ENCODE measurements at places on chromosomes 3 and 15. TPM values are rescaled to one million over a fixed set of nuclear protein-coding genes. Genes with fewer than 3 reads are reported as not detected.

- no peak for DNase-seq
These were observed 322.2 kb upstream of the SATB1 start for GRCh38 chr3:18747383-18747782.

DNA sequence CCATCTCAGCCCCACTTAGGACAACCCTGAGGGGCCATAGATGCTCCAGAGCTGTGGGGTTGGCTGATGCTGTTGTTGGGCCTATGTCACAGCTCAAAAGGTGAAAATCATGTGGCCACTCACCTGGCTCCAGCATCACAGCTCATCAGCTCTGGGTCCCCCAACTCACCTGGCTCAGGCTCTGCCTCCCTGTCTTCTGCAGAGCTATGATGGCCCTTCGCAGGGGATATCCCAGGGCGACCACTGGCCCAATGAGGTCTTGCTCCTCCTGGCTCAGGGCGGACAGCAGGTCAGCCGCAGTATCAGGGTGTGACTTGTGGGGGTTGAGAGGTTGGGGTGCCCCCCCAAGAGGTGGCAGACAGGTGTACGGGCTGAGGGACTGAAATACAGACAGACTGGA is 15.7 kb downstream of the UBAP1L start:
- peak; percentile 13 for DNase-seq

DNA sequence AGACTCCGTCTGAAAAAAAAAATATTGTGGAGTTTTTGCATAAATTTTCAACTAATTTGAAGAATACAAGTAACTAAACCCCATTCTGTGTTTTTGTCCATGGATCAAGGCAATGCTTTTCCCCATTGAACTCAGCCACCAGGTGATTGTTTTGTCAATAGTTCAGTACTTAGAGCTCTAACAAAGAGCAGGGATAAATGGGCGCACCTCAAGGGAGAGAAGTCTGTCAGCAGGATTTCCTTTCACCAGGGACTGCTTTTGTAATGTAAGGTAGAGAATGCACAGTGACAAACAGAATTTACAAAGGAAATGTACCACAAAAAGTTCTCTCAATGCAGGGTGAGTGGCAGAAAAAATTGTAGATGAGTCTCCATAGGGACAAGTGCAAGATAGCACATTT is 10.8 kb upstream of the ATP13A5 start:
- DNase-seq, result no peak

DNA sequence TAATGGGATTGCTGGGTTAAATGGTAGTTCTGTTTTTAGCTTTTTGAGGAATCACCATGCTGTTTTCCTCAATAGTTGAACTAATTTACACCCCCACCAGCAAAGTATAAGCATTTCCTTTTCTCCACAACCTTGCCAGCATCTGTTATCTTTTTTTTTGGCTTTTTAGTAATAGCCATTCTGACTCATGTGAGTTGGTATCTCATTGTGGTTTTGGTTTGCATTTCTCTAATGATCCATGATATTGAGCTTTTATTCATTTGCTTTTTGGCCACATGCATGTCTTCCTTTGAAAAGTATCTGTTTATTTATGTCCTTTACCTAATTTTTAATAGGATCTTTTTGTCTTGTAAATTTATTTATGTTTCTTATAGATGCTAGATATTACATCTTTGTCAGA is 288.2 kb downstream of the EPHA6 start:
- no peak for DNase-seq

The OIP5 gene
- 13.1 TPM for total RNA-seq

DNA sequence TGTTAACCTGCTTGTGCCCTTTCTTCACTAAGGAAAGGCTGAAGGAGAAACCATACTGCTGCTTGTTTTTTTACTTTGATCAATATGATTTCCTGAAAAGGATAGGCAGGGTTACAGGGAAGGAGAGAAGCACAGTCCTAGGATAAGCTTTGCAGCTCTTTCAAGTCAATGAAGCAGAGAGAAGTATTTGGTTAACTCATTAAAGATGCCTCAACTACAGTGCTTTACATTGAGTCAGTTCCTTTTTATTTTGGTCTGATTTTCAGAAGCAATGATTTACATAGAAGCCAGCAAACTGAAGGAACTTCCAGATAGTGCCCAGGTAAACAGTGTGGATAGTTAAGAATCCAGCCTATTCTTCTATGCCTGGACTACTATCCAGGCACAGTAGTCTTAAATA is 64.8 kb downstream of the ARIH1 start:
- DNase-seq, result no peak

- no peak for DNase-seq
These were observed 44.0 kb downstream of the ZBTB38 start for GRCh38 chr3:141412087-141412935.

The CLDN1 gene
- 1.4 TPM for total RNA-seq

GRCh38 chr3:129829640-129830039 is 63.9 kb downstream of the TMCC1 start:
- no peak for DNase-seq

DNA sequence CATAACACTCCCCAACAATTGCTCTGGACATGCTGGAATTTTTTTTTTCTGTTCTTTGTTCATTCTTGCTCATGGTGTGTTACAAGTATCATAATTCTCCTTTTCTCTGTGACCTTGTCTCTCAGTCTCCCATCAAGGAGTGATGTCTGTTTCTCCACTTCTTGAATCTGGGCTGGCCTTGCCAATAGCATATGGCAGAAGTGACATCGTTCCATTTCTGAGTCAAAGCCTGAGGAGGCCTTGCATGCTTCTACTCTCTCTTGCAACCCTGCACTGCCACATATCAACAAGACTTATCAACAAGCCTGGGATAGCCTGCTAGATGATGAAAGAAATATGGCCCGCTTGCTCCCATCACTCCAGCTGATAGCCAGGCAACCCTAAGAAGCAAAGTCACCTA is 8.9 kb upstream of the ADPGK start:
- DNase-seq, result no peak

The MYL3 gene
- total RNA-seq, result not detected

DNA sequence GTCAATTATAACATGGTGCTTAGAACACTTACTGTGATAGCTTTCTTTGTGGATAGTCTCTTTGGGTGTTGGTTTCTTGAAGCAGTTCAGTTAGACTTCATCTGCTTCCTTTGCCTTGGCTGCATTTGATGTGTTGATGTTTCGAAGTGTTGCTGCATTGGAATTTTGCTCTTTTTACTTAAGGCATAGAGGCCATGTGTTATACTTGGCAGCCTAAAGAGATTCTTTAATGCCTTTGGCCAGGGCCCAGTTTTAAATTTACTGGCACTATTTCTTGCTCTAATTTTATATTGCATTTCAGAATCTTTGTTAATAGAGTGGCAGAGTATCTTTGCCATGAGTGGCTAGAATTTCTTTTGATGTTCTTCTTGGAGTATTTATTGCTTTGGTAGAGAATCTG is 21.2 kb downstream of the NR1D2 start:
- no peak for DNase-seq

The SEMA3B gene
- 4.1 TPM for total RNA-seq

DNA sequence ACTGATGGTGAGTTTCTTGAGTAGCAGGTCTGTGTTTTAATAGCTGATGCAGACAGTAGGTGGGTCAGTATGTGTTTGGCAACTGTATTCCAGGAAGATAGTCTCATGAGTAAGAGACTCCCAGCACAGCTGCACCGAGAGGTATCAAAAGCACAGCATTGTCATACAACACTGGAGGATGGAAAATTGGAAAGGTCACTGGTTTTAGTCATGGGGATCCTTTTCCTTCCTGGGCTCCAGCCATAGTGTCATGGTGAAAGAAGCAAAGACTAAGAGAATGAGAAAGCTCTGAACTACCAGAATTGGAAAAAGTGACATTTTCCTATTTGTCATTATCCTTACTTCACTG is 61.5 kb downstream of the P3H2 start:
- DNase-seq, result no peak

GRCh38 chr15:51133140-51133765 is 38.5 kb upstream of the TNFAIP8L3 start:
- no peak for DNase-seq

The SLC25A20 gene
- total RNA-seq, result 20.5 TPM

GRCh38 chr3:151478335-151478697 is 17.5 kb upstream of the IGSF10 start:
- DNase-seq, result no peak

DNA sequence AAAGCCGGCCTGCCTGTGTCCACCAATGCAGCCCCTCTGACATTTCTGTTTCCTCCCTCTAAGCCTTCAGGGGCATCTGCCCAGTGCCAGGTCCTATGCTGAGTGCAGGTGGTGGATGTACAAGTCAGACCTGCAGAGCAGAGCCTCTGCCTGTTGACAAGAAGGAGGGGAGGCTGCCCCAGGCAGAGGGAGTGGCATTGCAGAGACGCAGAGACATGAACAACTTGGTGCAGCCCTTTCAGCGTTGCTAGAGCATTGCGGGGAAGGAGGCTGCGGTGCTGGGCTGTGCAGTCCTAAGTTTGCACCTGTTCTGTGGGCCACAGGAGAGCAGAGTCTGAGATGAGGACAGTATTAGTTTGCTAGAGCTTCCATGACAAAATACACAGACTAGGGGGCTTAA is 65.2 kb downstream of the LSM3 start:
- DNase-seq, result no peak

The CHRNA7 gene
- 0.39 TPM for total RNA-seq

The KCNAB1 gene
- not detected for total RNA-seq

DNA sequence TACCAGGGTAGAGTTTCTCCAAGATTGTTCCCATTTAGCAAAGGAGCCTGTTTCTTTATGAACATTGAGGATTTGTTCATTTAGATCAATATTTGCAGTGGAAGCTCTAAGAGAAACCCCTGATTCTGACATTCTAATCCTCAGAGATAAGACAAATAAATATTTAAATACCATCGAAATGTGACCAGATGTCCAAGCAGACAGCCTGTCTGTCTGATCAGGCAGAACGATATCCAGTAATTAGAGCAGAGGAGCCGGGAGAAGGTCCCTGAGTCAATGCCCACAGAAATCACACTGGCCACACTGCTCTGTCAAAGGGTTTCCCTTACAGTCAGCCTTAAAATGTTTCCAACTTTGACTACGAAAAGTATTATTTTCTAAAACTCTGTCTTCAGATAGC is 15.7 kb upstream of the ARPIN start:
- no peak for DNase-seq

DNA sequence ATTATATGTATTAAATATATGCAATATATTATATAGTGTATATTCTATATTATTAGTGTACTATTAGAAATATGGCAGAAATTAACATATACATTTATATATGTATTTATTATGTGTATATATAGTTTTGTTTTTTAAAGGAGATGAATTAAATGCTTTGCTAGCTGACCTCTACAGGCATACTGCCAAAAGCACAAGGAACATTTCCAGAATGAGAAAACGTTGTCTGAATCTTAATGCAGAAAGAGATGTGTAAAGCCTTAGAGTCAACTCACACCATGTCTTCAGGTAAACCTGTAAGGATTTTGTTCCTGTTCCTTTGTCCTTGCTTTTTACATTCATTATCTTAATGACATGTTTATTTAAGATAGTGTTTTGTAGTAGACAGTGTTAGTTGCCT is 111.9 kb downstream of the ST8SIA2 start:
- DNase-seq, result no peak

GRCh38 chr3:45890405-45890804 is 4.1 kb downstream of the CCR9 start:
- DNase-seq, result no peak

The PPP1R14D gene
- not detected for total RNA-seq

GRCh38 chr3:107077391-107077790 is 299.8 kb upstream of the CCDC54 start:
- no peak for DNase-seq

The NPAP1 gene
- total RNA-seq, result not detected

- no peak for DNase-seq
These were observed 1078.2 kb downstream of the ZPLD1 start for GRCh38 chr3:103513003-103513402.

The TASOR gene
- 68.3 TPM for total RNA-seq

GRCh38 chr3:27681249-27681748 is 40.8 kb downstream of the EOMES start:
- peak; percentile 20 for DNase-seq

DNA sequence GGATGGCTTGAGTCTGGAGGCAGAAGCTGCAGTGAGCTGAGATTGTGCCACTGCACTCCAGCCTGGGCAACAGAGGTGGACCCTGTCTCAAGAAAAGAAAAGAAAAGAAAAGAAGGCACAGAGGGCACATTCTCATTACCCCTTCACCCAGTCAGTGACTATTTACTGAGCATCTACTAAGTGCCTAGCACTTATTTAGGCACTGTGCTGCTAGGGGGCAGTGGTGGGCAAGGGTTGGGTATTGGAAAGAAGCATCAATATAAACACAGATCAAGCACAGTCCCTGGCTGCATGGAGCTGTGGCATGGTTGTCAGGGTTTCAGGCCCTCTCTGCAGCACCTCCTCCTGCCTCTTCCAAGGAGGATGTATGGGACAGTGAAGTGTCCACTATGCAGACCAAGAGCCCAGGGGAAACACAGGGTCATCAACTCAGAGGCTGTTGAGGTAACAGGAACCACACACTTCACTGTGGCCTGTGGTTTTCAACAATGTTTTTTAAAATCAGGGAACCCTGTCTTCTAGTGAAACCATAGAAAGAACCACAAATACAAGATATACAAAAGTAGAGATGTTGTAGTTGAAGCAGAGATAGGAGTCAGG is 138.5 kb downstream of the RAB11A start:
- no peak for DNase-seq

DNA sequence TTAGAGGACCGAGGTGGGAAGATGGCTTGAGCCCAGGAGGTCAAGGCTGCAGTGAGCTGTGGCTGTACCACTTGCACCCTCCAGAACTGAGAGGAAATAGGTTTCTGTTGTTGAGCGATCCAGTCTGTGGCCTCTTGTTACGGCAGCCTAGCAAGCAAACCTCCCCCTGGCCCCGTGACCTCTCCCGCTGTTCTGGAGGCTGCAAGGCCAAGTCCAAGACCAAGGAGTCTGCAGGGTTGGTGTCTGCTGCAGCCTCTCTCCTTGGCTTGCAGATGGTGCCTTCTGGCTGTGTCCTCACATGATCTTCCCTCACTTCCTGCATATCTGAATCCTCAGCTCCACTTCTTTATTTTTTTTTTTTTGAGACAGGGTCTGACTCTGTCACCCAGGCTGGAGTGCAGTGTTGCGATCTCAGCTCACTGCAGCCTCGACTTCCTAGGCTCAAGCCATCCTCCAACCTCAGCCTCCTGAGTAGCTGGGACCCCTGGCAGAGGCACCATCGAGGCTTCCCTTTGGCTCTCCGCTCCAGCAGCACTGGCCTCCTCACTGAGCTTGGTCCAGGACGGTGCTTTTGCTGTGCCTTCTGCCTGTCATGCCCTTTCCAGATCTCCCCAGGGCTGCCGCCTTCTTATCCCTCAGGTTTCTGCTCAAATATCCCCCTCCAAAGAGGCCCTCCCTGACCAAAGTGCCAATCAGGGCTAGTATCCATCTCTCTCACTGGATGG is 18.0 kb upstream of the PLXND1 start:
- no peak for DNase-seq

The GABRB3 gene
- not detected for total RNA-seq

DNA sequence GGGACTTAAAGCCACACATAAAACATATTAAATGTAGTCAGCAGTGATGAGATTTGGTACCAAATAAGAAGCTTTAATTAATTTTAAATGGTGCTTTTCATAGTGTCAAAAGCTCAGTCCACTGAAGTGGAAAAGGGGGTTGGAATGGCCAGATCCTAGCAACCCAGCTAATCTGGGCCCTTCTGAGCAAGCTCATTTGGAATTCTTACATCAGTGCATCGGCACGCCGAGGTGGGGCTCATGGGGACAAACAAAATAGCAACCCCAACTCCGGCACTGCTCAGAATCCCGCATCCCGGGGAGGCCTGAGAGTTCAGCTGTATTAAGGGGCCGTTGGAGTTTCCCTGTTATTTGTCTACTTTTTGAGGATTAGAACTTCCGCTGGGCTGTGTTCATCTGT is 526.4 kb downstream of the SOX2 start:
- DNase-seq, result no peak
